GM13977 (cell line): ENCODE measurements at places on chromosomes 5 and 9.

GRCh38 chr5:34533582-34534522 is 122.3 kb upstream of the RAI14 start:
- DNase-seq, result peak; percentile 28

DNA sequence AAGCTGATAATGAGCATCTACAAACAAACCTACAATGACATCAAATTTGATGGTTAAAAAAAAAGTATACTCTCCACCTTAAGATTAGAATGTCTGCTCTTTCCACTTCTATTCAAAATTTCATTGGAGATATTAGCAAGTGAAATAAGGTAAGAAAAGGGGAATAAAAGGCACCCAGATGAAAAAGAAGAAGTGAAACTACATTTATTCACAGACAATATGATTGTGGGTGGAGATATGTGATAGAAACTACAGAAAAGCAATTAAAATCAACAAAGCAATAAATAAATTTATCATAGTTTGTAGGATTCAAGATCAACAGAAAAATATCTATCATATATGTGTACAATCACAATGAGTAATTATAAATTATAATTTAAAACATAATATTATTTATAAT is 395.1 kb upstream of the CCNH start:
- no peak for DNase-seq

GRCh38 chr5:80220245-80220897 is 35.5 kb downstream of the SERINC5 start:
- DNase-seq, result no peak

DNA sequence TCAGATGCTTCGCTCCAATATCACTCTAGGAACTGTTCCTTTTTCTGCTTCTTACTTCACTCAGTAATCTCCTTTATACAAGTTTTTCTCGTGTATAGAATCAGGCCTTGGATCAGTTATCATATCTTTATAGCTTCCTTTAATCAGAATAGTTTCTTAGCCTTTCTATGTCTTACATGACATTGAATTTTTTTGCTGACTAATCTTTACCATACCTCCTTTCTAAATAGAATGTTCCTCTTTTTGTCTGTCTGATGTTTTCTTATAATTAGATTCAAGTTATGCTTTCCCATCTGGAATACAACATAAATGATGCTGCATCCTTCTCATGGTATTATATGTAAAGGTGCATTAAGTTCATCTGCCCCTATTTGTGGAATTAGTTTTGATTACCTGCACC is 40.2 kb upstream of the TYRP1 start:
- no peak for DNase-seq

DNA sequence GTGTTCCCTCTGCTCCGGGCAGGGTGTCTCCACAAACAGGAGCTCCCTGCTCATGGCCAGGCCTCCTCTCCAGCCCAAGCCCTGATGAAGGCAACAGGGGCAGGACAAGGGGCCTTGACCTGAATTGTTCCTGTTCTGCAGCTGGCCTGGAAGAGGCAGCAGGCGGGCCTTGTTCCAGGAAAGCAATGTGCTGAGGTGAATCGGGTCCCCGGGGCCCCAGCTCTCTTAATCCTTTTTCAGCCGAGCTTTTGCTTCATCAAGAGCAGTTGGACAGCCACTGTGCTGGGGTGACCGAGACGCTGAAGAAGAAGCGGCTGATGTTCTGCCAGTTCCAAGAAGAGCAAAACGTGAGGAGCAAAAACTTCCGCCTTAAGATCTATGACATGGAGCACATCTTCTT is 41.4 kb downstream of the CCDC180 start:
- no peak for DNase-seq

DNA sequence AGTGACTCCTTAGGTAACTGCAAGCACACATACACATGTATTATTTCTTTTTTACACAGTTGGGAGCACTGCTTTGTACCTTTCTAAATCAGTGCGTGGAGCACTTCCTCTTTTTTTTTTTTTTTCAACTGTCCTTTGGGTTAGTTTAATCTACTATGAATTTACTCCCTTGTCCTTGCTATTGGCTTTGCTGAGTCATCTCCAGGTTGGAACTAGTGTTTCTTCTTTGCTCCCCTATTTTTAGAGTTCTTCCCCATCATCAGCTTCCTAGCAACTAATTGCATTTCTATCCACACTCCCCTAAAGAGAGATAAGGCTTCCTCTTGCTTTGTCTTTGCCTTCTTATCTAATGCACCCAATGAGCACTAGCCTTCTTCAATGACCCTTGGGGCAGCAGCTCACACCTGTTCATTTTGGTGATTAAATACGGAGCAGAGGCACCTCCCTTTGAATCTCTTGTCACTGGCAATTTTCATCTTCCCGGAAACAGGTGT is 24.3 kb downstream of the S100Z start:
- DNase-seq, result peak; percentile 45

- no peak for DNase-seq
Observed at GRCh38 chr5:75051217-75051751, 1.1 kb downstream of the GCNT4 start.

- DNase-seq, result no peak
Observed at GRCh38 chr5:151384106-151384505, 36.7 kb upstream of the SLC36A2 start.

DNA sequence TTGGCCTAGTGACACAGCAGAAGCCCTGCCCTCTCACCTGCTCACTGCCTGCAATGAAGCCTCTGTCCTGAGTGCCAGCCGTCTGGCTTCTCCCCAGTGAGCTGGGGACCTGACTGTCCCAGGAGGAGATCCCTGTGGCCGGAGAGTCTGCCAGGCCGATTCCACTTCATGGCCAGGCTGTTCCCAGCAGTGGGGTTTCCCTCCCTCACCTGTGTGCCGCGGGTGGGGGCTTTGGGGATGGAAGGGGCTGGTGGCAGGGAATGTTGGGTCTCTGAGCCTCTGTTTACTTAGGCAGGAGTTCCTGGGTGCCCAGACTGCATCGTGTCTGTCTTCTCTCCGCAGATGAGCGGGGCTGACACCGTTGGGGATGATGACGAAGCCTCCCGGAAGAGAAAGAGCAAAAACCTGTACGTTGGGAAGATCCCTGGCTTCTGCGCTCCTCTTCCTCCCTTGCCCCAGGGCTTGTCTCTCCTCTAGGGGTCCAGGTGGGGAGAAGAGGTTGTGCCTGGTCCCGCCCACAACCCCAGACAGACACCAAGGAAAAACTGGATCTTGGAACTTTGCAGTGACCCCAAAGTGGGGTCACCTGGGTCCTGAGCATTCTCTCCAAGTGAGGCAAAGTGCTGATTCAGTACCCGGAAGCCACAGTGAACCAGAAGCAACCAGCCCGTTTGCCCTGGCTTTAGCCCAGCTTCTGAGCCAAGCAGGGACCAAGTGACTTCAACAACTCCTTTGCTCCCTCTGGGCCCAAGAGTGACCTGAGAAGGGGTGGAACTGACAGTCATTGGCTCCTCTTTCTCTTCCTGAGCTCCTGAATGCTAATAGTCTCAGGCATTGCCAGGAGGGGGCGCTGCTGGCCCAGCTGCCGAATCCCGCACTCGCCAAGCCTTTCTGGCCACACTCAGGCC is 127.7 kb downstream of the RGS3 start:
- peak; percentile 75 for DNase-seq

DNA sequence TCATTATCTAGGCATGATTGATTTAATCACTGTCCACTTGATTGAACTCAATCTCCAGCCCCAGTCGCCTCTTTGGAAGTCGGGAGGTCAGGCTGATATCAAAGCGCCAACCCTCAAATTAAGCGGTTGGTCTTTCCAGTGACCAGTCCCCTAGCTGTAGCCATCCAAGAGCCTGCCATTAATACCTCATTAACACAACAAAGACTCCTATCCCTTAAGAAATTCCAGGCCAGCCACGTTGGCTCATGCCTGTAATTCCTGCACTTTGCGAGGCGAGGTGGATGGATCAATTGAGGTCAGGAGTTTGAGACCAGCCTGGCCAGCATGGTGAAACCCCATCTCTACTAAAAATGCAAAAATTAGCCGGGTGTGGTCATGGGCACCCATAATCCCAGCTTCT is 27.4 kb upstream of the GCNT1 start:
- no peak for DNase-seq

- DNase-seq, result no peak
Observed at GRCh38 chr5:37875051-37875787, 35.4 kb upstream of the GDNF start.

GRCh38 chr9:122579874-122580273 is 3.3 kb downstream of the OR1L8 start:
- no peak for DNase-seq

DNA sequence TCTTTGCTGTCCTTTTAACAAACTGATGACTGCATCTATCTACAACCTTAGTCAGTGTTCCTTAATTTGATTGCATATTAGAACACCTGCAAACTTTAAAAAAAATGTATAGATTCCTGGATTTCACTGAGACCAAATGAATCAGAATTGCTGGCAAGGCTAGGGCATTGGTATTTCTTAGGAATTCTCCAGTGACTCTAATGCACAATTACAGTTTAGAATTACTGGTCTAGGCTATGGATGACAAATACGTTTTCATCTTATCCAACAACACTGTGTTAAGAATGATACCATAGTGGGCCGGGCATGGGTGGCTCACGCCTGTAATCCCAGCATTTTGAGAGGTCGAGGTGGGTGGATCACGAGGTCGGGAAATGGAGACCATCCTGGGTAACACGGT is 545.9 kb upstream of the RIOK2 start:
- no peak for DNase-seq

DNA sequence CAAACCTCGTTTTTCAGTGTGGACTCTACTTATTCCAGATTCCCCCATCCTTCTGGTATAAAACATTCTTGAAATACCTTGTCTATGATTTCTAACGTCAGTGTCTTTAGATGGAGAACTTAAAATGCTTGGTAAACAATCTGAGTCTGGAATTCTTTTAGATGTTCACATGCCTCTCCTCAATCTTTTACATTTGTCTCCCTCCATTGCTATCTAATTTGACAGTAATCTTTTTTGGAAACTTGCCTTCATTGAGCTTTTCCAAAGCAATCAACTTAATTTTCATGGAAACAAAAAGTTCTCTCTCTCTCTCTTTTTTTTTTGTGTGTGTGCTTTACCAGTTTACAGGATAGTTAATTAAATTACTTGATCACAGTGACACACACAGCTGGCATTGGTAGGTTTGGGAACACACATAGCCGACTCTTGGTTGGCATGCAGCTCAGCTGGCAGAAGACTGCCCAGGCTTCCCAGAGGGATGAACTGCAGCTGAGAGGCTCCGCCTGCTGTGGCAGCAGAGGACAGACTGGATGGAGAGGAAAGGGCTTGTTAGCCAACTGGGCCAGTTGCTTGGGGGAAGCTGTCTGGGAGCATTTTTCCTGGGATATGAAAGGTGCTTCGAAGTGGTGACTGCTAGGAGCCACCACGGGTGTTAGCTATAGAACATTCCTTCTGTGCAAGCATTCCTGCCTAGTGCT is 271.3 kb downstream of the ZSWIM6 start:
- DNase-seq, result no peak

- DNase-seq, result no peak
Observed at GRCh38 chr9:85895685-85896084, 45.3 kb upstream of the NAA35 start.

GRCh38 chr9:121881920-121882500 is 211.1 kb downstream of the TTLL11 start:
- no peak for DNase-seq

GRCh38 chr9:95510709-95511615 is 5.8 kb downstream of the PTCH1 start:
- DNase-seq, result peak; percentile 88

- no peak for DNase-seq
Observed at GRCh38 chr5:137032929-137033328, 466.2 kb downstream of the SPOCK1 start.

- no peak for DNase-seq
Observed at GRCh38 chr9:114126247-114127060, 27.4 kb upstream of the KIF12 start.

DNA sequence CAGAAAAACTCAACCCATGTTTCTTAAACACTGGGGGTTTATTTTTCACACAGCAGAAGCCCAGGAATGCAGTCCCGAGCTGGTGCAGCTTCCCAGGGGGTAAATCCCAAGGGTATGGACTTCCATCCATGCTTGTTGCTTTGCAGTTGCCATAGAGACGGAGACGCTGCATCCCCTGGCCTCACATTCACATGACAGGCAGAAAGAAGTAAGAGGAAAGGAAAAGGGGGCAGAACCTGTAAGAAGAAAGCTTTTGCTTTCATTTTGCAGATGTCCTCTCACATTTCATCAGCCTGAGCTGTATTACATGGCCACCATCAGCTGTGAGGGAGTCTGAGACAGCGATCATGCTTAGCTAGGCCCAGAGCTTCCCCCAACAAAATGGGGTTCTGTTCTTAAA is 321.0 kb downstream of the AGTPBP1 start:
- no peak for DNase-seq

DNA sequence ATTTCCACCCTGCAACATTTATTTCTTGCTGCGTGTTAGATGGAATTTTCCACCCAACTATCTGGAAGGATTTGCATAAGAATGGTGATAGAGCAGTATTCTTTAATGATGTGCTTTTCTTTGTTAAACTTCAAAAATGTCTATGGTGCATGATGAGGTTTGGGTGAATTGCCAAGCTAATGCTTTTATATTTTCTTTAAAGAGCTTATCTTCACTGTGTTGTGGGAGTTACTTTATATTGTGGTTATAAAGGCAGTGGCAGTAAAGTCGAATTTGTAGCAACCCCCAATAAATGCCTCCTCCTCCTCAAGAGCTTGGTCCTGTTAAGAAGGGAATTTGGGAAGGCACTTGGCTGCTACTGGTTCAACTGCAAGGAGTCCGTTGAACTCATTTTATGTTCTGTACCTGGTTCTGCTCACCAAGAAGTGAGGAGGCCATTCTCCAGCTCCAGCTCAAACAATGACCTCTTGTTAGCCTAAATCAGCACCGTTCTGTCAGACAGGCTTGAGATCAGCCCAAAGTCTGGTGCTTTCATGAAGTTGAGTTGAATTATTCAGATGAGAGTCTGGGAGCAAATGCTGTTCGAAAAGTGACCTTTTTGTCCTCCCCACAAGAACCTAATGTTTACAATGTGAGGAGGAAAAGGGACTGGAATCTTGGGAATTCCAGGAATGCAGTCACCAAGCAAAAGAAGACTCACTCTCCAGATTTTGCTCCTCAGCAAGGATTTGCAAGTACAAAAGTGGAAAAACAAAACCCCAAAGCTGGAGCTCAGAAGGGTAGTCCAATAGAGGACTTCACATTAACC is 217.0 kb downstream of the TMEM38B start:
- DNase-seq, result no peak

GRCh38 chr9:20611691-20612287 is 10.5 kb downstream of the MLLT3 start:
- no peak for DNase-seq

GRCh38 chr9:92715488-92716231 is 45.7 kb upstream of the IPPK start:
- DNase-seq, result peak; percentile 6

DNA sequence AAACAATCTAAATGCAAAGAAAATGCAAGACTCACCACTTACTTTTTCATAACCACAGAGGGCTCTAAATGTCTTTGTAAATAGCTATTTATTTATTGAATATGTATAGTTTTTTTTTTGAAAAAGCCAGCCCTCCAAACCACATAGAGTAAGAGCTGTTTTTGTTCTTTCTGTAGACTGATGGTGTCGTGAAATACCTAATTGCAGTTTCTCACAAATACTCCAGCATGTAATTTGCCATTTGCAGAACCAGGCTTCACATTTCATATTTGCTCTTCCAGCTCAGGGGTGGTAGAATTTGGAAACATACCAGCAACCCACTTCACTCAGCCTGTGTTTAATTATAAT is 159.8 kb downstream of the TMC1 start:
- DNase-seq, result no peak
